ENCODE measurements at places on chromosomes 1 and 21. TPM values are rescaled to one million over a fixed set of nuclear protein-coding genes. Genes with fewer than 3 reads are reported as not detected.

GRCh38 chr21:45454060-45454925 lies 49.3 kb downstream of the COL18A1 start:
- DNase-seq = no peak

DNA sequence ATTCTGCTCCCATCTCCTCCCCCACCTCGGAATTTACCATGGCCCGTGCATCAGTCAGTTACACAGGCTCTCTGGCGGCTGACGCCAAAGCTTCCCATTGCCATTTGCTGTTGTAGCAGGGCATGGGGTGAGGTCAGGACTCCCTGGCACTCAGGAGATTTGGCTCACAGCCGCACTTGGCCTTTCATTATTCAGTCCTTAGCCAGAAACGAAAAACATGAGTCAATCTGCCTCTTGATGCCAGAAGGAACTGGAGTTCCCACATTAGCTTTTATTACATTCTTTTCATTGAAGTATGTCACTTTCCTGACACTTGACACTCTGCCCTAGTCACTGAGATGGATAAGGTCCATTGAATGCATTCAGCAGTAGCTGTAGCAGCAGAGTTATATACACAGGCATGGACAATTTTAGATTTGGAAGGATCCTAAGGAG lies 260.6 kb downstream of the CACNA1E start:
- no peak for DNase-seq

Gene MYOG
- not detected for total RNA-seq

Gene IGSF9
- total RNA-seq = 68.6 TPM

GRCh38 chr1:201309416-201309815 lies 26.1 kb downstream of the PKP1 start:
- no peak for DNase-seq

GRCh38 chr1:205709640-205710039 lies 29.3 kb upstream of the SLC45A3 start:
- no peak for DNase-seq

DNA sequence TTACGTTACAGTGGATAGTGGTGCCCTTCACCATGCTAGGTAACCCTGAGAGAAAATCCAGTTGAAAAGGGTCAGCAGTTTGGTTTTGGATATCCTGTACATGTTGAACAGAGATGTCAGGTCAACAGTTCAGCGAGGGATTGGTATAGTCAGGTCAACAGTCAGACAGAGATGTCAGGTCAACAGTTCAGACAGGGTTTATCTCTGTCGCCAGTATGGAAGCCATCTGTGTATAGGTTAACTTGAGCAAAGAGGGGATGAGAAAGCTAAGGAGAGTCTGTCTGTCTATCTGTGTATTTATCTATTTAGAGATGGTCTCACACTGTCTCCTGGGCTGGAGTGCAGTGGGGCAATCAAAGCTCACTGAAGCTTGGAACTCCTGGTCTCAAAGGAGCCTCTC lies 17.7 kb downstream of the DHDDS start:
- no peak for DNase-seq

DNA sequence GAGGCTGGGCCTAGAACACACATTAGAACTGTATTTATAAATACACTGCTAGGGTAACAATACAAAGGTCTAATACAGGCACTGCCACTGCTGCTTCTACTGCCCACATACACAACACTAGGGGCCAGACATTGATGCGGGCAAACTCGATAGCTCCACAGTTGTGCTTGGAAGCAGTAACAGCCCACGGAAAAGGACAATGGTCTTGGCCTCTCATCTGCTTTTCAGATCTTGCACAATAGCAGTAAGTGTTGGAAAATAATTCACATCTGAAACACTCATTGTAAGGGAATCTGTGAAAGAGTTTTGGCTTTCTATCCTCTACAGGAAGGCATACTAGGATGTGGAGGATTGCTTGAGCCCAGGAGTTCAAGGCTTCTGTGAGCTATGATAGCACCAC lies 6.9 kb upstream of the SPOCD1 start:
- no peak for DNase-seq

GRCh38 chr1:226407497-226408284 lies at the start of gene PARP1:
Gene PARP1 (minus strand): TSS chr1:226408093. CDS start chr1:226407929, 164 bp downstream.
- peak; percentile 79 for DNase-seq

Gene CDC42
- total RNA-seq = 287 TPM

DNA sequence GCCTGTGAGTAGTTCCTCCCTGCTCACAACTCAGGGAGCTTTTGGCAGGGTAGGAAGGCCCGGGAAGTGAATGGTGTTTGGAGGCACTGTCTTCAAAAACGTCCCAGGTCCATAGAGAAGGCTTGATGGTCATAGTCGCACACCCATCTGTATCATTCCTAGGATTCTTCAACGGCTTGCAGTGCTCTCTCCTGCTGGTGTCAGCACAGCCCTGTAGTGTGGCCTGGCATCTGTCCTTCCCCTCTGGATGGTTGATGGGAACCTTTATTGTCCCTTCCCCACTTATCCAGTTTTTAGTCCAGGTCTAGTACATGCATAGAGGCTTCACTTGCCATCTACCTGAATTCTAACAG lies 142.8 kb upstream of the HOOK1 start:
- no peak for DNase-seq

- DNase-seq = no peak
Measured at GRCh38 chr1:33696962-33697361, 166.9 kb upstream of the HMGB4 start.

DNA sequence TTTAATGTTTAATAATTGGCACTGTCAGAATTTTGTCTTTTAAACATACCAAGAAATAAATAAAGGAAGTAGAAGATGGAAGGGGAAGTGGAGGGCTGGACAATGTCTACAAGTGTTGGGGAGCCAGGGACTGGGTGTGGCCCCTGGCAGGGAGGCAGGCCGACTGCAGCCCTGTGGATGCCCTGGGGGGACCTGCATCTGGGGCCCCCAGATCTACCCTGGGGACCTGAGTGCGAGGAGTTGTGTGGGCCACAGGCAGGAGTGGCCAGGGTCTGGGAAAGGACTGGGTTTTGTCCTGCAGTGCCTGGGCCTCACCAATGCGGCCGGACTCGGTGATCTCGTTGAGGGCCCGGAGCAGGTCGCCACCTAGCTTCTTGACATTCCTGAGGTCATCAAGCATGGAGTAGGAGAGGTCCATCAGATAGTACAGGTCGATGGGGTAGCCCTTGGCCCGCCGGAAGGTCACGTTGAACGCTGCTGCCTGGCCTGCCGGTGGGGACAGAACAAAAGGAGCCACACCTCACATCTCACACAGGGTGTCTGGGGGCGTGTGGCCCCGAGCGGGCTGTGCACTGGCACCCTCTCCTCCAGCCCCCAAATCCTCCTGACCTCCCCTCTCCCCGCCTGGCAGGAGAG lies 17.5 kb downstream of the ITGB2 start:
- DNase-seq = no peak

DNA sequence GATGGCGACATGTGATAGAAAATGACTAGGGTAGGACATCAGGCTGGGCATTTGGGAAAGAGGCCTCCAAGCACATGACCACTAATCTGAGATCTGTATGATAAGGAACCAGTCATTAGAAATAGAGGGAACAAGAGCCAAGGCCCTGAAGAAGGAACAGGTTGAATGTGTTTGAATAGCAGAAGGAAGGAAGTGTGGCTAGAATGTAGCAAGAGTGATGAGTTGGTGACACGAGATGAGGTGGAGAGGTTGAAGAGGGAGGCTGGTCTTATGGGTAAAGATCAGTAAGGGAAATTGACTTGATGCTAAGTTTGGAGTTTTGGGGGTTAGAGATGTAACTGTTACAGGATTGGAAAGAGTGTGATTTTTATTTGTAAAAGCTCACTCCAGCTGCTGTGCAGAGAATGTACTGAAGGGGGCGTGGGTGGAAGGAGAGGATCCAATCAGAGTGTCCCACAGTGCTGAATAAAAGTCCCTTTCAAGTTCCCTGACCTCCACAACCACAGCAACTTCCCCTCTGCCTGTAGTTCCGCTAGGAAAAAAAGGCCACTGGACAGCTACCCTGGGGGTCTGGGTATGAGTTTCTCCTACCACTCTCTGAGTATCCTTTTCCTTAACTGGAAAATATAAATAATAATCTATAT lies 295.0 kb downstream of the OMA1 start:
- no peak for DNase-seq

Gene BLACAT1
- 6.3 TPM for total RNA-seq

DNA sequence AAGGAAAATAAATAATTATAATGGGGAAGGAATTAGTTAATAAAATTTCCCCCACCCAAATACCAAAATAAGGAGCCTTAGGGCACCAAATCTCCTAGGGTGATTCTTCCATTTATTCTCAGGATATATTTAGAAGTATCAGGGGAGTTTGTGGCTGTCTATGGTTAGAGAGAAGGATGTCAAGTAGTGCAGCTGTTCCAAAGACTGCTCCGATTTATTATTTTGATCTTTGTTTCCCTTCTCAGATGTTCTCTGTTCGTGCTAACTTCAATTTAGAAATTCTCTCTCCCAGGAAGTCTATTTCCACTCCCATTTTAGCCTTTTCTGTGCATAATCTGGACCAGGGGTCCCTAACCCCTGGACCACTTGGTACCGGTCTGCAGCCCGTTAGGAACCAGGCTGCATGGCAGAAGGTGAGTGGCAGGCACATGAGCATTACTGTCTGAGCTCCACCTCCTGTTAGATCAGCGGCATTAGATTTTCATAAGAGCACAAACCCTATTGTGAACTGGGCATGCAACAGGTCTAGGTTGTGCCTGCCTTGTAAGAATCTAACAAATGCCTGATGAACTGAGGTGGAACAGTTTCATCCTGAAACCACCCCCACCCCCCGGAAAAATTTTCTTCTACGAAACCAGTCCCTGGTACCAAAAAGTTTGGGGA lies 9.3 kb upstream of the MAST2 start:
- DNase-seq = no peak

GRCh38 chr1:92795166-92795565 lies 10.3 kb upstream of the EVI5 start:
- no peak for DNase-seq

GRCh38 chr1:225347123-225347683 lies 80.6 kb downstream of the LBR start:
- no peak for DNase-seq

Gene BTBD8
- 8.2 TPM for total RNA-seq

Gene TAS1R2
- not detected for total RNA-seq

DNA sequence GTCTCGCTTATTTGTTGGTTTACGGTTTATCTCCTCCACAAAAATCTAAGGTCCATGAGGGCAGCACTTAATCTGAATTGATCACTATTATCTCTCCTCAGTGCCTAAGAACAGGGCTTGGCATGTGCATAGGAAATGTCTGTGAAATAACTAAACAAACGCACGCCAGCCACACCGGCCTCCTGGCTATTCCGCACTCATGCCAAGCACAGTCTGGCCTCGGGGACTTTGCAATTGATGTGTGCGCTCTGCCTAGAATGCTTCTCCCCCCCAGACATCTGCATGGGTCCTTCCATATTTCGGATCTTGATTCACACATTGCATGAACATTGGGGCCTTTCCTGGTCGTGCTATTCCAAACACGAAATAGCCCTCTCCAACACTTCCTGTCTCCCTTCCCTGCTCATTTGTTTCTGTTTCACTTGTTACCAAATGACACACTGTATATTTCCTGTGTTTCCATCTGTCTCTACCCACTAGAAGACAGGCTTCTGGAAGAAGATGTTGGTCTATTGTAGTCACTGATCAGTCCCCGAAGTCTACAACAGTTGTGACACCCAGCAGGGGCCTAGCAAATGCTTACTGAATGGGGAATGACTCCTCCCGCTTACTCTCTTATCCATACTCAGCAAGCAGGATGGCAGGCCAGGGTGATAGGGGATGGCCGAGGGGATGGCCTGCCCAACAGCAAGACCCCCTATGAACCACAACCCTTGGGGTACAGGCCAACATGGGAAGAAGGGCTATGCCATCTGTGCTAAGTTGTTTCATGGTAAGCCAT lies 93.9 kb downstream of the GLIS1 start:
- no peak for DNase-seq

DNA sequence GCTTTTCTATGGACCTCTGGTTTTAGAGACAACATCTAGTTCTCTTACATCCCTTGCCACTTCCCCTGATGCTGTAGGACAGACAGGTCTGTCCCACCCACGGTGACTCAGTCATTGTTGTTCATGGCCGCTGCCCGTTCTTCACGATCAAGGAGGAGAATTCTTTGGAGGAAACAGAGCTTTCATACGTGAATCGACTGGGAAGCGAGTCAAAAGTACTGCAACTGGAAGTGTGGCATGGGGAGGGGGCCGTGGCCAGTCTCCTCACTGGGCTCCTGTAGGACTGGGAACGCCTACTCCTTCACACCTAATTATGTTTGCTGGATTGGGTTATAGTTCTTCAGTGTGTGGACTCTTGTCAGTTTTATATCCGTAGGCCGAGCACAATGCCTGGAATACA lies 4.4 kb upstream of the SLC37A1 start:
- no peak for DNase-seq

GRCh38 chr1:153970346-153970745 lies 2.6 kb downstream of the CREB3L4 start:
- no peak for DNase-seq
